ENCODE measurements at places on chromosomes 5 and 9.
A peak's percentile ranks its signal among the peaks of the same experiment; 100 is the strongest.

DNA sequence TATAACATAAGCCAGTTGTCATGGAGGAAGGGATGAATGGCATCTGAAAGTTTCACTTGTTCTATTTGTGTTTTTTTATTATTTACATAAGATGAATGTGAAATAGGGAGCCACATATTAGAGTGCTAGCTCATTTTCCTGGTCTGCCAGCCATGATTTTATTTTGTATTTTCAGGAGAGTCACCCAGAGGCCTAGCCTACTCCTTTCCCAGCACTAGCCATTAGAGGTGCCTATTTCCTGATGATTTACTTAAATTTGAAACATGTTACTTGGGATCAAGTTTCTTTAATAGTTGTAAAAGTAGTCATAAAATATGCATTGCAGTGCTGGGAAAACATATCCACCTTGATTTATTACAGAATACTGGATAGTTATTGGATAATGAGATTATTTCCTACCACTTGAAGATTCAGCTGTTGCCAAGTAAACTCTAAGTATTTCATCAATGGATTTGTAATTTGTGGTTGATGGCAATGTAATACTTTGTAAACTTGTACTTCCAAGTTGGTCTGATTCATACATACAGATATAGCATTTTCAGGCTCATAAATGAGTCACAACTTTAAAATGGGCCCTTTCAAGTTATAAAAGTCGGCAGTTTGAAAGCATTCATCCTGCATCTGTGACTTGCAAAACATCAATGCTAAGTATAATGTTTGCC is 50.8 kb downstream of the KCNN2 start:
- peak; percentile 11 for DNase-seq

GRCh38 chr5:60841361-60841760 is 2.7 kb downstream of the ELOVL7 start:
- no peak for DNase-seq

GRCh38 chr5:112413611-112414010 is 5.5 kb downstream of the EPB41L4A start:
- DNase-seq, result no peak

DNA sequence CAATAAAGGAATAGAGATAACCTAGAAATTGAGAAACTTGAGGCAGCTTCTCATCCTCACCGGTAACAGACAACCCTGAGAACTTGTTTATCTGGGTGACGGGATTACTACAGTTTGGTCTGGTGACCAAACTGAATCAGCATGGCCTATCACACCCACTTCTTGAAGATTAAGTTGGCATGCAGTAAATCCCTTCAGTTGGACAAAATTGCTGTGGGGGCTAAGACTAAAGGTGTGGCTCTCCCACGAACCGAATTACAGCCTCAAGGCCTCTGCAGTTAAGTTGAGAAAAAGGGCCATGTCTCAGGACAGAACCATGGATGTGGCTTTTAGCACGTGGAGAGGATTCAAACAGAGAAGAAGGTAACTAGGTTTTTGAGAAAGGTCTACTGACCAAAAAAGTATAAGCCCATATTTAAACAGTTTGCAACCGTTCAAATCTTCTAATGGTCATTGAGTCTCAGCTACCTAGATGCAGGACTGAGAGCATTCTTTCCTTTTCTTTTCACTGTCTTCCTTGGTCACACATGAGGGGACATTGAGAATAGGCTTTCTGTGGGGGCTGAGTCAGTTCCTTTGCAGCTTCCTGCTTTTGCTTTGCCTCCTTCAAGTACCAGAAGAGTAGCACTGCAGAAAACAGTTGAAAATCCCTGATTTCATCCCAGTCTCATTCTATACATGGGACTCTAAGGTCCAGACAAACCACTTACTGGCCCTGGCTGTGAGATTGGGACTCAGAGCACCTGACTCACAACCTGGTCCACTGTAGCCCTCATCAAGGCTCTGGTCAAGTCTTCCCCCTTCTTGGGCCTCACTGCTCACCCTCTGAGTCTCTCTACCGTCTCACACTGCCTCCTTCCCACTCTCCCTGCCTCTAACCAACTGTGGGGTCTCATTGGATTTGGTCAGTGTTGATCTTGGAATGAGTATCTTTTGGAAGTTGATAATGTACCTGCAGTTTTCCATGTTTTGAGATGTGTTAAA is 30.9 kb downstream of the PDE6A start:
- DNase-seq, result no peak

- DNase-seq, result no peak
Measured at GRCh38 chr5:116572350-116573278, 2.0 kb downstream of the SEMA6A start.

GRCh38 chr5:115946655-115947054 is 15.6 kb upstream of the LVRN start:
- no peak for DNase-seq
